ENCODE measurements at places on chromosomes 1 and 21.

DNA sequence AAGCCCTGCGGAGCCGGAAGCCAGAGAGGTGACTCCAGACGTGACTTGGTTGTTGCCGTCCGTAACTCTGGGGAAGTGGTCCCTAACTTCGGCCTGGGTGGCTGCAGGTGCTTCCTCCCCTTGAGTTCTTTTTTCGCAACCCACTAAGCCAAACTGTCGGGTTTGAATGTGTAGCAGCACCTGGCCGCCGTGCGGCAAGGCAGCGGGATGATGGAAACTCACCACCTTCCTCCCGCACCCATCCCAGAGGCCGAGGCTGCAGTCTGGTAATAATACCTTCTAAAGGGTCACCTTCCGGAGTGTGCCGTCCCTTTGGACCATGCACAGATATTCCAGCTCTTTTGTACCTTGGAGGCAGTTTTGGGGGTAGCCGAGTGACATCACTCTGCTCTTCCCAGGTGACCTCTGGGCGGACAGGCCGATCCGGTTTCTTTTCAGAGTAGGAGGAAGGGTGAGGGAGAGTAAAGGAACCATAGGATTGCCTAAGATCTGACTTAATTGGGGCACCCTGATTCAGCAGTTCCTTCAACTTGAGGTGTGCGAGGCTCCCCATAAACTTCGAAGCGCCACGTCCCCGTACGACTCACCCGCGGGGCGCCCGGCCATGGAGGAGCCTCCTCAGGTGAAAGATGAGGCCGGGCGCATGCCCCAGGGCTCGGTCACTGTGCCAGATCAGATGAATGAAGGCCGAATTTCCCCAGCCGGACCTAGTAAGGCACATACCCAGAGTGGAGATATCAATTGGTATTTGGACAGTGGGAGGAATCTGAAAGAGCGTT lies 1.0 kb downstream of the KCNK1 start:
- no peak for DNase-seq

- no peak for DNase-seq
These were observed 23.1 kb downstream of the TP73 start for GRCh38 chr1:3675436-3675835.

- no peak for DNase-seq
These were observed 215.1 kb downstream of the S1PR1 start for GRCh38 chr1:101451888-101452287.

GRCh38 chr1:67647036-67647798 lies 37.8 kb upstream of the GADD45A start:
- no peak for DNase-seq

- no peak for DNase-seq
These were observed 216.3 kb upstream of the ADGRL2 start for GRCh38 chr1:81584398-81584797.

- no peak for DNase-seq
These were observed 145.8 kb upstream of the SYT6 start for GRCh38 chr1:114299331-114299975.

DNA sequence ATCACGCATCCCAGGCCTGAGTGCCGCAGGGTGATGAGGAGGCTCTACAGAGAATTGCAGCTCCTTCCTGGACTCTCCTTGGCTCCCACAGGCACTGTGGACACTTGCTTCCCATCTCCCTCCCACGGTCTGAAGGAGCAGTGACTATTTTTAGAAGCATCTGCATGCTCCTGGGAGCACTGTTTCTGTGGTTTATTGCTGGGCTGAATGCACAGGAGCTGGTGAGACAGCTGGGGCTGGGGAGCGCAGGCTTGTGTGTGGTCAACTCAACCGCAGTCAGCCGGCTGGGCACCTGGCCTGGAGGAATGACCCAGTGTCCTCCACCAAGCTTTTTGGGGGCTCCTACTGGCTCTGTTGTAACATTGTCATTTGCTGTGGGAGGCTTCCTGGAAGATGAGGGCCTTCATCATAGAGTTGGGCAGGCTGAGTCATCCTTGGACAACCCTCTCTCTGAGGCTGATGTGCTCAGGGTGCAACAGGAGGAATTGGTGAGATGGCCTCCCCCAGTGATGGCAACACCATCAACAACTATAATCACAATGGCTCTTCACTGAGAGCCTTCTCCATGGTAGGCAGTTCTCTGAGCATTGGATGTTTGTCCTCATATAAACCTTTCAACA lies 1.7 kb downstream of the NFASC start:
- no peak for DNase-seq

- no peak for DNase-seq
These were observed 145.2 kb downstream of the PGBD5 start for GRCh38 chr1:230280906-230281413.

DNA sequence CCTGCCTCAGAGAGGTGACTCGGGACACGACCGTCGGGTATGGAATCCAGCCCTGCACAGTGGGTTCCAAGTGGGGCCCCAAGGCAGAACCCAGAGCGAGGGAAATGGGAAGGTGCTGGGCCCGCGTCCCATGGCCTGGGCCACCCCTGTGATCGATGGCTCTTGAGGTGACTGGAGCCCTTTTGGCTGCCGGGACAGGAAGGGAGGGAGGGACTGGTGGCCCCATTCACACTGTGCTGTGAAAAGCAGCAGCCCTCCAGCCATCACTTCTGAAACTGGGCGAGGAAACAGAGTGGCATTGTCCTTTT lies 110.4 kb upstream of the IFFO2 start:
- no peak for DNase-seq

GRCh38 chr1:8555582-8555981 lies 237.7 kb downstream of the SLC45A1 start:
- DNase-seq, result no peak

DNA sequence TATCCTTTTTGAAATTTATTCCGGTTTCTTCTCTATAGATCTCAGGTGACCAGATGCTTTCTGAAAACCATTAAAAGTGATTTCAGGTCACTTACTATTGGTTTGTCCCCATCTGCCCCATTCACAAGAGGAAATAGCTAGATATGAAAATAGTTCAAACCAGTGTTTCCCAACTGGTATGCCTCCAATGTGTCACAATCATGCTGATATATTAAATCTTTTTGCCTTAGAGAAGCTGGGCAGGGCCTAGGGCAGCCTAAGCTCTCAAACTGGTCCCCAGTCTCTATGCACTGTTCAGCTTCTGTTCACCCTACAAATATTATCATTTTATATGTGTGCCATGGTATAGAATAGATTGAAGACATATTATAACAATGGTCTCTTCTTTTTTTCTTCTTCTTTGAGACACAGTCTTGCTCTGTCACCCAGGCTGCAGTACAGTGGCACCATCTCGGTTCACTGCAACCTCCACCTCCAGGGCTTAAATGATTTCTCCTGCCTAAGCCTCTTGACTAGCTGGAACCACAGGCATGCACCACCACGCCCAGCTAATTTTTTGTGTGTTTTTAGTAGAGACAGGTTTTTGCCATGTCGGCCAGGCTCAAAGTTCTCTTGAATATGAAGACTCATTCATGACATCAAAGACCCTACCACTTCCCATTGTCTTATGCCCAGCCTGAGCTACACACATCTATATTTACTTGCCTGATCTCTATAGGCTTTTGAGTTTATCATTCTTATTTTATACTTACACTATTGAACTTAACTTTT lies 15.7 kb downstream of the PTPN22 start:
- peak; percentile 34 for DNase-seq

GRCh38 chr21:43717166-43717853 lies 1.6 kb upstream of the PDXK start:
- no peak for DNase-seq

GRCh38 chr1:173043253-173043652 lies 7.5 kb downstream of the TNFSF18 start:
- peak; percentile 35 for DNase-seq

GRCh38 chr1:168333562-168334276 lies 53.0 kb downstream of the TBX19 start:
- DNase-seq, result no peak

GRCh38 chr1:34907487-34908090 lies 21.9 kb downstream of the DLGAP3 start:
- no peak for DNase-seq

DNA sequence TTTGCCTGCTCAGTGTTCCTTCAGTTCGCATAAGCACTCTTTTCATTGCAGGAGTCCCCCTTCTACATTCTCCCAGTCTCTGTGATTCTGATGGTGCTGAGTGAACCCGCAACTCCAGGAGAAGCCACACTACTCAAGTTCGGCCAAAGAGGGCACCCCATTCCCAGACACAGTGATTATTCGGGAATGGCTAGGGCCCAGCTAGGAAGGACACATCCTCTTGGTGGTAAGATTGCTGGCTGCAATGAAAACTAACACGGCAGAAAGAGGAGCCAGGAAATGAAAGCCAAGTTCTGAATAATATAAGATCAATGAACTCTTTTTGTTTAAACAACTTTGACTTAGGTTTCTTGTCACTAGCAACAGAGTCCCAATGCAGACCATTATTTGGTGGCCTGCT lies 14.9 kb downstream of the CREG1 start:
- no peak for DNase-seq

DNA sequence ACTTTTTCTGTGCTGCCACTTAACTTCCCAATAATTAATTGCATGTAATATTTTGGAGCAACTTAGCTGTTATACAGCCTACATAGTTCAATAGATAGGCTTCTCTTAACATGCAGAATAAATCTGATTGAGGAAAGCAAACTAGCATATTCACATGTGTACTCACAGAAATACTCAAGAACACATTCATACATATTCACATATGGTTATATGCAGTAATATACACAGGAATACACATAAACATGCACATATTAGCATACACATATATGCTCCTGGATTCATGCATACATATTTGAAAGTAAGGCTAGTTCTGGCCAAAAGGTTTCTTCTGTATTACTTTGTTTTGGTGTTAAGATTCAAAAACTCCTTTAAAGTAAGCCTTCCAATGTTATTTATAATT lies 73.1 kb downstream of the HMCN1 start:
- no peak for DNase-seq

GRCh38 chr1:115296981-115297380 lies 41.1 kb downstream of the NGF start:
- DNase-seq, result no peak

DNA sequence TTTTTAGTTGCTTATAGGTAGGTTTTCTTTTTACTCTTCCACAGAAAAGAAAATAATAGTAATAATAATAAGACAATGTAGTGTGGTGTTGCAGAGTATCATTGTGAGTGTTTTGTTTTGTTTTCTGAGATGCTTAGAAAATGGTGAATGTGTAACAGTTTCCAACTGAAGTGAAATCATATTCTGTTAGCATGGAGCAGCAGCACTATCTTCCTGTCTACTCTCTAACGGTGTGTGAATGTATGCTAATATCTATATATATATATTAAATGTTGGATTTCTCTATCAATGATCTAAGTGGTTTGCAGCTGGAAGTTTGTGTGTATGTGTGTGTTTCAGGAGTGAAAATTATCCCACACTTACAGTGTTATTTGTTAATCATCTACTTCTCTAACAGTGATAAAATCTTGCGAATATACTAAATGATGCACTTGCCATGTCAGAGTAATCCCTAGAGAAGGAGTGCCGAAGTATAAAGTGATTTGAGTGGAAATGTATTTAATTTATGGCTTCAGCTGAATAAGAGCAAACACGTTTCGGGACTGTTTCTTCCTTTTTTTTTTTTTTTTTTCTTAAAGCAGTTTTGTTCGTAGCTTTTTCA lies 377 bp downstream of the SAMD13 start:
- no peak for DNase-seq
